Activated naive CD8-positive, alpha-beta T cell treated with anti-CD3 and anti-CD28 coated beads, Interleukin-2, amount 50 U/mL, for 16 hours (primary cell): ENCODE measurements at places on chromosomes 2 and 18.
A peak's percentile ranks its signal among the peaks of the same experiment; 100 is the strongest.

DNA sequence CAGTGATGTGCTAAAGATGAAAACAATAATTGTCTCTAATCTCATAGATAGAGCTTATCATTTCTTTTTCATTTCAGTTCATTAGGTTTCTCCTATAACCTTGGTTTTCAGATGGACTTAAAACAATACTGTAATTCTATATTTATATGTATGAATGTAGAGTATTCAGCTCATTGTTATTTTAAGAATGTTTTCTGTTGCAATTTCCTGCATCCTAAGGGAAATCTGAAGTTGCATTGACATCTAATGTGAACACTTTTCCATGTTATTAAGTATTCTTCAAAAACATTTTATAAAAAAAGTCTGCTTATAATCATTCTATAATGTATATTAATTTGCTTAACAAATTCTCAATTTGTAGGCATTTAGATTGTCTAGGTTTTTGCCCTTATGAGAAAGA lies 288.9 kb downstream of the XIRP2 start:
- DNase-seq: no peak

DNA sequence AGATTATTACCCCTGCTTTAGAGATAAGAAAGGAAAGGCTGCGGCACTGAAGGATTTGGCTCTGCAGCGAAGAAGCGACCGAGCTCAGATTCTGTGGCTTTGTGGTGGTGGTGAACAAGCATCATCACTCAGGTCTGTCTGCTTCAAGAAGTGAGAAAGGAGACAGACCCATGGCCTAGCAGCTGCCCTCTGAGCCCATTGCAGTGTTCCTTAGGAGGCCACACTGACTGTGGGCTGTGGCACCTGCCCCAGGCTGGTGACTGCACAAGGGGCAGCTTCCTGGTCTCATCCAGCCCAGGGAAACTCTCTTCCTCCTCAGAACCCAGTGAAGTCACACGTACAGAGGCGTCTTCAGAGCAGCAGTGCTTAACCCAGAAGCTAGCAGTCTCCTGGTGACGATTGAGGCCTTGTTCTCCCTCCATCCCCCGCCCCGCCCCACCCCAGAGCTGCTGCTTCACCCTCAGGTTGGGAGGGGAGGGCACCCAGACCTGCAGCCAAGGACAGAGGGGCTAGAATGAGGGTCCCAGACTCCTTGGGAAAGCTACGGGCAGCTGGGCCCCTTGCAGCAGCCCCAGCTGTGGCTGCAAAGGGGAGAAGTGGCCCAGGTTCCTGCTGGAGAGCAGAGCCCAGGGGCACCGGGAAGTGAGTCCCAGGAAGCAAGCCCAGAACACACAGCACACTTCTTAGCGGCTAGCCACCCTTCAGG lies 22.2 kb downstream of the BIN1 start:
- no peak for DNase-seq

DNA sequence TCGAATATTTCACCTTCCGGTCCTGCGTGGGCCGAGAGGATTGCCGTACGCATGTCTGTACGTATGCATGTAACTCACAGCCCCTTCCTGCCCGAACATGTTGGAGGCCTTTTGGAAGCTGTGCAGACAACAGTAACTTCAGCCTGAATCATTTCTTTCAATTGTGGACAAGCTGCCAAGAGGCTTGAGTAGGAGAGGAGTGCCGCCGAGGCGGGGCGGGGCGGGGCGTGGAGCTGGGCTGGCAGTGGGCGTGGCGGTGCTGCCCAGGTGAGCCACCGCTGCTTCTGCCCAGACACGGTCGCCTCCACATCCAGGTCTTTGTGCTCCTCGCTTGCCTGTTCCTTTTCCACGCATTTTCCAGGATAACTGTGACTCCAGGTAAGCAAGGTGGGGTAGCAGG lies at the start of gene SERPINB5:
TSS of gene SERPINB5 (plus strand) at position 291 of the 400 bp plus-strand sequence. CDS start 7,471 bp downstream, outside the sequence.
- DNase-seq: no peak

GRCh38 chr2:120791962-120792297 lies 56.3 kb downstream of the GLI2 start:
- no peak for DNase-seq

- no peak for DNase-seq
Measured at GRCh38 chr2:8162552-8162951, 519.3 kb upstream of the ID2 start.

- DNase-seq: no peak
Measured at GRCh38 chr18:76672627-76673026, 149.7 kb upstream of the ZNF236 start.

DNA sequence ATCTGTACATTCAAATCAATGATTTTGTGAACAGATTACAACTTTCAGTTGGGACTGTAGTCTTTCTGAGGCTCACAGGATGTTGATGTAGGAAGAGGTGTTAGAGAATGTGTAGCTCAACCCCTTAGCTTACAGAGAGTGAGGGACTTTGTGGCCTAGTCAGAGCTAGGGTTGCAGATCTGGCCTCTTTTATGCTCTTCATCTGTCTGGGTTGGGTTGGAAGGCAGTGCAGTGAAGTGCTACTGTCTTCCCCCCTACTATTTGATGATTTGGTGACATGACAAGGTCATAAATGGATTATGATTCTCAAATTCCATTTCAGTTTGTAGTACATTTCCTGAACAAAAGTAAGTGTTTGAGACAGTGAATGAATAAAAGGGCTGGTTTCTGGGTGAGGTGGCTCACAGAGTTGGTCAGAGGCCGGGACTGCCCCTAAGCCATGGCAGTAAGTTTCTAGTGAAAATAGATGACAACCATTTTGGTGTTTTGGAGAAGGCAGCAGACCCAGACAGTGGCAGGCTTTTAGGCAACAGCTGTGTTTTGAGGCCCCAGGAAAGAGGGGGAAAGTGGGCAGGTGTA lies 21.6 kb downstream of the MAP4K4 start:
- no peak for DNase-seq

DNA sequence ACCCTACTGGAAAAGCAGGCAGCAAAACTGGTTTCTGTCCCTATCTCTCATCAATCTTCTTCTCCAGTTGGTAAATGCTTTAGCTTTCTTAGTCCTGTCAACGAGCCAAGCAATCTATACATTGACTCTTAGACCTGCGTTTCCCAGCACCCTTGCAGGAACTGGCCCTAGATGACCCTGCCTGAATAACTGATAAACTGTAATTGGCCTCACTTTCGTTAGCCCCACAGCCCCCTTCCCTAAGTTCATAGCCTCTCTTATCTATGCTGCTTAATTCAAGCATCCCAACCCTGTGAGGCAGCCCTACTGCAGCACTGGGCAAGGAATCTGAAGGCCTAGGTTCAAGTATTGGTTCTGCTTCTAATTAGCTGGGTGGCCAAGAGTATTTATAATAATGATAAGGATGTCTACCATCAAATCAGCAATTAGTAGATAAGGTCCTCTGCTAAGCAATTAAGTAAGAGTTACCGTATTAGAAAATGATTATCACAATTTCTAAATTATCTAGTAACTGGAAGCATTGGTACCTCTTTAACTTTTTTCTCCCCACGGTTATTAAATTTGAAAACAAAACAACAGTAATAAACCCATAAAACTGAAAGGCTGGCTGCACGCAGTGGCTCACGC lies 86.4 kb upstream of the RMDN2 start:
- DNase-seq: no peak

DNA sequence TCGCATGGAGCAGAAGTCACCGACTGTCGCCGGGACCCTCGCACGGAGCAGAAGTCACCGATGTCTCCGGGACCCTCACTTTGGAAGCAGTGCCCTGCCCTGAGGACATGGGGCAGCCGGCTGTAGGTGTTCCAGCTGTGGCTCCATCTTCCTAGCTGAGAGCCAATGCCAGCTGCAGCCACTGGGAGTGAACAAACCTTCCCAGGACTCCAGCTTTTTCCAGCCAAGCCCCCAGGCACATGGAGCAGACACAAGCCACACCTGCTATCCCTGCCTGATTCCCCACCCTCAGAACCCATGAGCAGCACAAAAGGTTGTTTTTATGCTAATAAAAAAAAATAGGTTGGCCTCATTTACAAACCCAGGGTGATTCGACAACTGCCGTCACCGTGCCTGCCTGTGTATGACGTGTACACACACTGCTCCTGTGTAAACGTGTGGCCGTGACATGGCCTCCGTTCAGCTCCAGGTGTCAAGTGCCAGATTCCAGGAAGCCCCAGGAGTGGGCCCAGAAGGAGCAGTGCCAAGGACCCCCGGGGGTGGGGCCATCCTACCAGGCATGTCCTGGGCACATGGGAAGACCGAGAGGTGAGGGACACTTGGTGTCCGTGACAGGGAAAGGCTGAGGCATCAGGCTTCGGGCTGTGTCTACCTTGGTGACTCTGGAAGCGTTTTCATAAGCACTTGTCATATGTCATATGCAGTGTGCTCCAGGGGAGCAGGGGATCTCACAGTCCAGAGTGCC lies 91.5 kb downstream of the EIPR1 start:
- no peak for DNase-seq

GRCh38 chr2:232521959-232522622 lies 1.9 kb downstream of the PRSS56 start:
- DNase-seq: peak; percentile 53

- no peak for DNase-seq
Measured at GRCh38 chr2:216406826-216407225, 5.5 kb upstream of the SMARCAL1 start.

GRCh38 chr18:62796216-62796621 lies 80.9 kb downstream of the PHLPP1 start:
- DNase-seq: no peak

GRCh38 chr2:127563458-127564428 lies 28.3 kb downstream of the MYO7B start:
- no peak for DNase-seq
